RWPE1 (cell line): ENCODE measurements at places on chromosomes 16 and 17.

GRCh38 chr16:47728205-47728604, 267.1 kb downstream of the PHKB start:
- DNase-seq = no peak

DNA sequence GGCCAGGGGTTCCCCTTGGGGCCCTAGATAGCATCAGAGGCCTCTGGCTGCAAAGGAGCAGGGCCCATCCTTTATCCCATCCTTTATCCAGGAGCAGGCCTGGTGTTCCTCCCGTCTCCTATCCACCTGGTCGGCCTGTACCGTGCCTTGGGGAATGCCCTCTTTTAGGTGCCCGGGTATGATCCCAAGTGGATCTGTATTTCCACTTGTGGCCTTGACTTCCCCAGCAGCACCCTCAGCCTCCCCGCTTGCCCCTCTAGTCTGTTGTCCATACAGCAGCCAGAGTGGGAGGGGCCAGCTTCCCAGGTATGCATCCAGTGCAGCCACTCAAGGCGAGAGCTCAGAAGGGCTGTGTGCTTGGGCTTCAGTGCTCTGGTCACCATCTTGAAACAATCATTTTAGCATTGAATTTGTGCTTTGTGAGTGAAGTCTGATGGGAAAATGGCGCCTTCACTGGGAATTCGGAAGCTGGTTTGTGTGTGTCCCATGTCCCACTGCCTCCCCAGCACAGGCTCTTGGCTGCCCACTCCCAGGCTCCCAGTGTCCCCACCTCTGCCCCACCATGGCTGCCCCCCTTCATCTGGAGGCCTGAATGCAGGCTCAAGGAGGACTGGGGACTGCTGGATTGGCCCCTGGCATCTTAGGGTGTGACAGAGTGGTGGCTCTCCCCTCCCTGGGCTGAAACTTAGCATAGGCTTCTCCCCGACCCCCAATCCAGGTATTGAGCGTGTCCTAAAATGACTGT, 3.3 kb upstream of the RNF112 start:
- DNase-seq = no peak

DNA sequence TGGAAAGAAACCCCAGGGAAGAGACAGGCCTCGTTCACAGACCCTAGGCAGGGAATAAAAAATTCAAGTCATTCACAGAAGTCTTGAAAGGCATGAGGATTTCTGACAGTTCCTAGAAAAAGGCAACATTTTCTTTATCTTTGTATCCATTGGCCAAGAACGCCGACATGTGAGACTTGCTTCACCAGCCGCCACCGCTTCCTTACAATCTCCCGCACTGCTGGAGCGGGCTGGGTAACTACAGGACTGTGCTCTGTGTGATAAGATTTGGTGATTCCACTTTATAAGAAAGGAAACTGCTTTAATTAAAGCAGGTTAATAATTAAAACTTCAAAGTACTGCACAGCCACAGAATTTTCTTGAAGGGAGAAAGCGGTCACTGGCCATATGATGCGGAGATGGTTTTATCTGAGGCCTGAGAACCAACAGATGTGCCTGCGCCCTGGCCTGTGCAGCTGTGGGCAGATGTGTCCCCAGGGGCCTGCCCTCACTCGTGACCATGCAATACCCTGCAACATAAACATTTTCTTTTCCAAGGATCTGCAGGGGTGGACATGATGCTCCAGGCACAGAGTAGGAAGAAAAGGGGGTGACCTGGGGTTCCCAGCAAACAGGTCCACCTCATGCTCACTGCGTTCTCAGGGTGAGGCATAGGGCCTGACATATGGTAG, 13.0 kb upstream of the LGALS3BP start:
- DNase-seq = no peak

DNA sequence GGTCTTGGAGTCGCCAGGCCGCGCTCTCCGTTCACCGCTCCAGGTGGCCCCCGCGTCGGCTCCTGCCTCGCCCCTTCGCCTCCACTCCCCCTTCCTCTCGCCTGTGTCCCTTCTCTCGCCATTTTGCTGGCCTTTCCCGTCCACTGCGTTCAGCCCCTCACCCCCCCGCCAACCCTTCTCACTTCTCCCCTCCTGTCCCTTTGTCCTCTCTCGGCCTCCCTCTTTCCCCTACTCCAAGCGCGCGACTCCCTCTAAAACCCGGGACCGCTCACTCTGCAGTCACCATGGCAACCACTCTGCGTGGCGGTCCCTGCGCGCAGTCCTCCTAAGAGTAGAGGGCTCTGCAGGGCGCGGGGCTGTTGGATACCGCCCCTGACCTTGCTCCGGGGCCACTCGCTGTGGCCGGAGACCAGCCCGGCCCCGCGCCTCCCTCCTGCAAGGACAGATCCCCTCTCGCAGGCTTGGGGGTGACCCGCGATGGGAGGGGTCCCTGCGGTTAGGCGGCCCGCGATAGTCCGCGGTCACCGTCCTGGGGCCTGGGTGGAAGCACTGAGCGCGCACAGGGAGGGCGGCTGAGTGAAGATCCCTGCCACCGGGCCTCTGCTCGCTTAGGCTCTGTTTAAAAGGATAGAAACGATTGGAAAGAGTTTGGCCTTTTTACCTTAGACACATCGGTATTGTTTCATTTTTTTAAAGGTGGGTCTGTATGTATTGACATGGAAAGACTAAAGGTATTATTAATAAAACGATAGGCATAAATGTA, 454 bp downstream of the CCDC40 start:
- no peak for DNase-seq

DNA sequence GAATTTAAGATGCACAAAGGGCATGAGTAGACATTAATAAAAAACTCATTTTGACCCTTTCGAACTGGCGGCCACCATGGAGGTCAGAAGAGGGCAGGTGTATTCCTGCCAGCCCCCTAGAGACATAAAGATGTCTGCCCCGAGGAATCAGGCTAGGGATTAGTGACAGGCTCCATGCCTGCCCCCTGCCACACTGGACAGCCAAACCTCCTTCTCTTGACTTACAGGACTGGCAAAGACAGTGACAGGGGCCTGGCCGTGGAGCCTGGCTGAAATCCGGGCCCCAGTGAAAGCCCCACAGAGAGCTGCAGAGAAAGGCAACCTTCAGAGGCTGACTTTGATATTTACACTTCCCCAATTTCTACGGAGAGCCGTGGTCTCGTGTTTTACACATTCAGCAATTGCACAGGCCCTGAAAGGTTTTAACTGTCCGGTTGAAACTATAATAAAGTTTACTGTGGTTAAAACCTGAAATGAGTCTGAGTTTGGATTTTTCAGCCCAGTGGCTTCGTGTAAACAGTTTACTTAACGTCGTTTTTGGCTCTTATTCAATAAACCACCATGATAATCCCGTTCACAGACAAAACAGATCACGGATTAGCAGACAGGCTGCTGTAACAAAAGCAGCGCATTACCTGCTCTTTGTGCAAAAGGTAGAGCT, 243.9 kb upstream of the MYOCD start:
- no peak for DNase-seq

DNA sequence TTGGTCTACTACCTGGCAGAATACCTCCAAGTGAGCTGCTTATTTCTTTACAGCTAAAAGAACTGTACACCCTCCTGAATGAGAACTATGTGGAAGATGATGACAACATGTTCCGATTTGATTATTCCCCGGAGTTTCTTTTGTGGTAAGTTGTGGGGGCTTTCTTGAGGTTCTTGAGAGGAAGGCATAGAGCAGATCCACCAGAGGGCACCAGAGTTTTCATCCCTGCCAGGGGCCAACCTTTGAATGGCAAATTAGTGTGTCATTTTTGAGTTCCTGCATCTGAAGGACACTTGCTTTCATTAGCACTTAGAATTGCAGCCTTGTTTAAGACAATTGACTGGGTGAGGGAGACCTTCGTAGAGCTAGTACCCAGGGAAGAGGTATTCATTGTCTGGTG, 35.0 kb downstream of the NMT1 start:
- no peak for DNase-seq

DNA sequence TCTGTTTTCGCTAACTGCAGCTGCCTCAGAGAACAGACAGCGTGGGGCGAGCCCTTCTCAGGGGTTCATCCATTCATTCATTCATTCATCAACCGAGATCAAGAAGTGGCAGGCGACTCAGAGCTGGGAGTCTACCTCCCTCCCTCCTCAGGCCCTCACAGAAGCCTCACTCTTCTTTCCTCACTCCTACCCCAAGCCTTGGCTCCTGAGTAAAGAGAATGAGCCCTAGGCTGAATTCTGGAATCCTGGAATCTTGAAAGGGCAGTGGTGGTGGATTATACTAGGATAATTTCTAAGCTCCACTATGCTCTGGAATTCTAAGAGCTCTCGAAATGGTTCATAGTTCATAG, 2.3 kb upstream of the DLX3 start:
- no peak for DNase-seq

- DNase-seq = peak; percentile 3
Observed at GRCh38 chr17:52505601-52506000, 347.1 kb upstream of the CA10 start.
